ENCODE measurements at places on chromosomes 4 and X. TPM values are rescaled to one million over a fixed set of nuclear protein-coding genes. Genes with fewer than 3 reads are reported as not detected.

The SHOX gene
- 2.3 TPM for total RNA-seq

The ZNF732 gene
- total RNA-seq: 2.1 TPM

The NXF2B gene
- total RNA-seq: not detected

The GC gene
- 0.35 TPM for total RNA-seq

DNA sequence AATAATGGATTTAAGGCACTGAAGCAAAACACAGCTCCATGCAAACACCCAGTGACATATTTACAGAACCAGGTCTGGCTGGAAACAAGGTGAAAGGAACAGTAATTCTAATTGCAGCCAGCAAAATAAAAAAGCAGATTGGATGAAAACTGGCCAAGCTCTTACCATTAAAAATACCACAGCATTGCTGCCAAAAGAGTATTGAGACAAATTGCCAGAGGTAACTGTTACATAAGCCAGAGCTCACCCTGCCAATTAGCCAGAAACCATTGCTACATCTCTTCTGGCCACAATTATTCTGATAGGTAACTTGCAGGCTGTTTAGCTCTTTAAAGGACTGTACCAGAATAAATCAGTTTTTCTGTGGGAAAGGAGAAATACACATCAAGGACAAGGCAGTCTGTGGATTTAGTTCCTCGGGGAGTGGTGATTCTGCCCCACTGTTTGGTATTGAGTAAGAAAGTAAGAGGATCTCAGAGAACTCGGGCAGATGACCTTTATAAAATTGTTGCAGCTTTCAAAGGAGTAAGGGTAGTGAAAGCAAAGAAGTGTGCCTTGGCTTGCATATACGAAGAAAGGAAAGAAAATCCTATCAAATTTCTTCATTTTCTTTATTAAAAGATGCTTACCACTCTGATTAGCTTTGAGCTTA lies 369.5 kb downstream of the PPP3CA start:
- H3K4me3 ChIP-seq: no peak overlapping the region
- no peaks in the 10 kb centered on the region for H3K27me3 ChIP-seq
- H3K4me1 ChIP-seq: no peaks in the 10 kb centered on the region
- no peak overlapping the region for H3K27ac ChIP-seq
- peak; percentile 59 for DNase-seq
- no peaks in the 10 kb centered on the region for H3K36me3 ChIP-seq

GRCh38 chr4:182827954-182828353 lies 89.2 kb downstream of the DCTD start:
- H3K27ac ChIP-seq: no peak overlapping the region
- no peak overlapping the region for H3K4me3 ChIP-seq
- DNase-seq: peak; percentile 31
- H3K4me1 ChIP-seq: peaks cover 4% of the 10 kb centered on the region
- H3K27me3 ChIP-seq: no peaks in the 10 kb centered on the region

GRCh38 chr4:147371661-147372060 lies 109.2 kb upstream of the EDNRA start:
- H3K4me3 ChIP-seq: no peak overlapping the region
- H3K27ac ChIP-seq: no peak overlapping the region
- H3K4me1 ChIP-seq: no peaks in the 10 kb centered on the region
- no peak for DNase-seq
- H3K27me3 ChIP-seq: no peaks in the 10 kb centered on the region
- no peaks in the 10 kb centered on the region for H3K36me3 ChIP-seq

DNA sequence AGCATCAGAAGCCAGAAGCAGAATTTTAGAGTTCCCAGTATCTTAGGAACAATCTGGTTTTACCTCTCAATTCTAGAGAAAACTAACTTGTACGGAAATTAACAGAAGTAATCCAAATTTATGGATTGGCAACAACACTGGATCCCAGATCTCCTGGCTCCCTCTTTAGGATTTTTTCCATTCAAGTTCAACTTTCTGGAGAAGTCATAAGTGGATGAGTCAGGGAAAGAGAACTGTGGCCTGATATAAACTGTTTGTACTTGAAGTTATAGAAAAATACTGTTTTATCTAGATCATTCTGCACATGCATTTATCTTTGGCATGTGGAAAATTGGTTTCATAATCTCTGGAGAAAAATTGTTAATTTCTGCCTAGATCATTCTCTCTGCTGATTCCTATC lies 380.4 kb downstream of the PCDH7 start:
- H3K4me3 ChIP-seq: no peak overlapping the region
- H3K36me3 ChIP-seq: no peaks in the 10 kb centered on the region
- no peaks in the 10 kb centered on the region for H3K27me3 ChIP-seq
- peak; percentile 66 for DNase-seq
- no peaks in the 10 kb centered on the region for H3K4me1 ChIP-seq
- H3K27ac ChIP-seq: no peak overlapping the region

DNA sequence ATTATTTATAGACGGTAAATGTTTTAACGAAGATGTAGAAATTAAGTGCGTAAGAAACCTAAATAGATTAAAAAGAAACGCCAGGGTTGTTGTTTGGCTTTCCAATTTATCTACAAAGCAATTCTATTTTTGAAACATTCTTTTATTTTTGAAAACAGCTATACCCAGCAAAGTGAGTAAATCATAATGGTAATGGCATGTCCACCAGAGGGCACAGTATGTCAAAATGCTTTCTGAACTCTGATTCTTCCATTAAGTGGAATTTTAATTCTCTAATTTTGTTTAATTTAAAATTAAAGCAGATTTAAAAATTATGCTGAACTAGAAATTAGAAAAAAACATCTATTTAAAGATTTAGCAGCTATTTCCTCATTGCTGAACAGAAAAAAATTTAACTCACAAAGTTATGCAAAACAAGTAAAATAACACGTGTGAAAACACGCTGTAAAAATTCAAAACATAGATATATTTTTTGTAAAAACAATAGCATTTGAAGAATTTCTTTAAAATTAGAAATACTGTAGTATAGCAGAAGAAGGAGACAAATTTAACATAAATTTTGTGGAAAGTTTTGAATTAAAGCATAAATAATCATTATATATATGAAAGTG lies 26.5 kb downstream of the RASSF6 start:
- DNase-seq: peak; percentile 30
- H3K27ac ChIP-seq: no peak overlapping the region
- no peak overlapping the region for H3K4me3 ChIP-seq
- H3K27me3 ChIP-seq: no peaks in the 10 kb centered on the region
- H3K4me1 ChIP-seq: no peaks in the 10 kb centered on the region

- no peaks in the 10 kb centered on the region for H3K27me3 ChIP-seq
- no peak overlapping the region for H3K4me3 ChIP-seq
- DNase-seq: no peak
- H3K36me3 ChIP-seq: peaks cover 2% of the 10 kb centered on the region
Measured at GRCh38 chr4:26780539-26780938, 80.1 kb upstream of the STIM2 start.

DNA sequence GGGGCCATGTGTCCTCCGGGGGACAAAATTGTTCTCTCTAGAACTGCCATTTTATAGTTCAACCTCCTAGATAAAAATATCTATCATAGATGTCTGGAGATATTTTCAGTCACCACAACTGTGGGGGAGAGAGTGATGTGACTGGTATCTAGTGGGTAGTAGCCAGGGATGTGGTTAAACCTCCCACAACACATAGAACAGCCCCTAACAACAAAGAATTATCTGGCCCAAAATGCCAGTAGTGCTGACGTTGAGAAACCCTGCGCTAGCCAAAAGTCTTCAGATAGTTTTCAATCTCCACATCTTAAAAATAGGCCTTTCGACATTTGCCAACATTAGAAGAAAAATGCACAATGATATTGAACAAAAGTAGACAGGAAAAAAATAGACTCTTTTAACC lies 19.0 kb upstream of the SUPT20HL2 start:
- no peaks in the 10 kb centered on the region for H3K4me1 ChIP-seq
- no peaks in the 10 kb centered on the region for H3K36me3 ChIP-seq
- no peak overlapping the region for H3K4me3 ChIP-seq
- DNase-seq: no peak
- H3K27ac ChIP-seq: no peak overlapping the region

DNA sequence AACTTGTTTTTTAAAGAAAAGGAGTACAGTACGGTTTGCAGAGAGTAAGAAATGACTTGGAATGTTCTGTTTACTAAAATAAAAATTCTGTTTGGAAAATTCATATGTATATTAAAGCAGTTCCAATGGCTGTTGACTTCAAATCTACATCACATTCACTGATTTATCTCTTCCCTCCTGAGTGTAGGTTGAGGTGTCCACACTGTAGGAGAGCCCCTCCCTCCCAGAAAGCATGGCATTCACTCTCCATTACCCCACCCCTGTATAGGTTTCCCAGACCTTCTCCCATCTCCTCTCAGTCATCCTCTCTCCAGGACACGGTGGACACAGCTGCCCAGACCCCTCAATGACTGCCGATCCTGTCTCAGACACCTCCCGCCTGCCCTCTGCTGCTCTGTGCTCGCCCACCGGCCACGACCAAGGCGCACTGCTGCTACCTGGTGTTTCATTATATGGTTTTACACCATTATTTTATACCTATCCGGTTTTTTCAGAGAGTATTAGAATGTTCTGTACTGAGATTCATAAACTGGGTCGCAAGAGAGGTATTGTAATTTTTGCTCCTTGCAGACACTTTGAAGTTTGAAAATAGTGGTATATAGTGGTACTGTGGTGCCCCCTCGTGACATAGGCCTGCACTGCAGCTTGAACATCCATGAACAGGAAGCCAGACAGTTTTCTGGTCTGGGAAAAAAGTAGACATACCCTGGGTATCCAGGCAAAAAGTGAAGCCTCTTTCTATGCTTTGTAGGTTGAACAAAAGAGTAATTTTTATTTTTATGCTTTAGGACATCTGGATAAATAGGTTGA lies 38.8 kb upstream of the BEX4 start:
- no peak overlapping the region for H3K4me3 ChIP-seq
- H3K4me1 ChIP-seq: no peaks in the 10 kb centered on the region
- no peaks in the 10 kb centered on the region for H3K36me3 ChIP-seq
- H3K27me3 ChIP-seq: peaks cover 15% of the 10 kb centered on the region
- DNase-seq: peak; percentile 48

GRCh38 chrX:134658002-134658759 lies at the start of gene PLAC1:
PLAC1 (minus strand) TSS chrX:134658471; CDS start chrX:134566682, 91,789 bp downstream.
- H3K27me3 ChIP-seq: peaks cover 17% of the 10 kb centered on the region
- no peak within 1 kb of the TSS for H3K27ac ChIP-seq
- H3K36me3 ChIP-seq: no peaks in the 10 kb centered on the region
- H3K4me3 ChIP-seq: no peak within 1 kb of the TSS
- H3K4me1 ChIP-seq: no peaks in the 10 kb centered on the region
- no peak for DNase-seq

DNA sequence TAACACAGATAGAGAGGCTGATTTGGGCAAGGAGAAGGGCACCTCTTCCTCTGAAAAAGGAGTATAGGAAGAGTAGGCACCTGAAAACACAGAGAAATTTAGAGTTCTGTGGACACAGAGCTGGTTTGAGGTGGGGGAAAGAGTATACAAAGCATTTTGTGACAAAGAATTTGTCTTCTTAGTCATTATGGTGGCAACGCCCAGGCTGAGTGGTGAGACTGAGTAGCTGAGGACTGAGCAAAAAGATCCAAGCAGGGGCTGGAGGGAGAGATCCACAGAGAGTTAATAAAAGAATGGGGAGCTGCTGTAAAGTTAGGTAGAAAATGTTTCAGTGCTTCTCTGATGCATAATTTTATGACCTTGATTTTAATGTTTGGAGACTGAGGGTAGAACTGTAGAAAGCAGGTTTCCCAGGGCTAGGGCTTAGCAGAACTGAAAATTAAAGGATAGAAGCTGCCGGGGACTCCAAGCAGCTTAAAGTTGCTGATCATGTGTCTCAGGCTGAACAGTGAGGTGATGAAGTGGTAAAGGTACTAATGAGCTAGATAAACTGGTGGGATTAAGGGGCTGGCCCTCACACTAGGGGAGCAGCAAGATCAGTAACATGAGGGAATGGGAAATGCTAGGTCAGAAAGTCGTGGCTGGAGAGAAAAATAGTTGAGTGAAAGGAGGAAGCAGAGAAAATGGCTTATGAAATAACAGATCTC lies 118.9 kb downstream of the CEP44 start:
- no peak overlapping the region for H3K27ac ChIP-seq
- DNase-seq: no peak
- no peaks in the 10 kb centered on the region for H3K36me3 ChIP-seq
- no peaks in the 10 kb centered on the region for H3K27me3 ChIP-seq

DNA sequence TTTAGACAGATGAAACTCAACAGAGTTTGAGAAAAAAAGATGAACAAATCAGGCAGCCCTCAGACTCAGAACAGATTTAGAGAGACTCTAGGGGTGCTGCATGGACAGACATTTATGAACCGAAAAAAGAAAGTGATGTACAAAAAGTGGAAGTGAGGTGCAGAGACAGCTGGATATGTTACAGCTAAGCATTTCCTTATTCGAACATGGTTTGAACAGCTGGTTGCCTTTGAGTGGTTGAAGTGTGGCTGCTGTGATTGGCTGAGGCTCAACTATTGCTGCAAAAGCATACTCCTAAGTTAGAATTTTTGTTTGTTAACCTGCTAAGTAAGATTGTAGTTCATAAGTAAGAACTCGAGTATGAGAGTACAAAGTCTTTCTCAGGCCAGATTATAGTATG lies 331.5 kb upstream of the PABPC4L start:
- H3K27ac ChIP-seq: no peak overlapping the region
- no peaks in the 10 kb centered on the region for H3K27me3 ChIP-seq
- no peak overlapping the region for H3K4me3 ChIP-seq
- H3K4me1 ChIP-seq: no peaks in the 10 kb centered on the region
- H3K36me3 ChIP-seq: no peaks in the 10 kb centered on the region

GRCh38 chr4:152079543-152080293 lies 318.9 kb upstream of the GATB start:
- no peaks in the 10 kb centered on the region for H3K4me1 ChIP-seq
- no peaks in the 10 kb centered on the region for H3K36me3 ChIP-seq
- no peak overlapping the region for H3K27ac ChIP-seq

- no peak overlapping the region for H3K4me3 ChIP-seq
- no peak overlapping the region for H3K27ac ChIP-seq
- no peaks in the 10 kb centered on the region for H3K27me3 ChIP-seq
- no peak for DNase-seq
- no peaks in the 10 kb centered on the region for H3K4me1 ChIP-seq
- H3K36me3 ChIP-seq: peaks cover 9% of the 10 kb centered on the region
Measured at GRCh38 chr4:109547394-109547793, 12.7 kb upstream of the MCUB start.

All from muscle of leg (tissue), 16 donors.